Right hindlimb (tissue), 1 donor: ENCODE measurements at places on chromosomes 5 and 9.
A peak's percentile ranks its signal among the peaks of the same experiment; 100 is the strongest.

DNA sequence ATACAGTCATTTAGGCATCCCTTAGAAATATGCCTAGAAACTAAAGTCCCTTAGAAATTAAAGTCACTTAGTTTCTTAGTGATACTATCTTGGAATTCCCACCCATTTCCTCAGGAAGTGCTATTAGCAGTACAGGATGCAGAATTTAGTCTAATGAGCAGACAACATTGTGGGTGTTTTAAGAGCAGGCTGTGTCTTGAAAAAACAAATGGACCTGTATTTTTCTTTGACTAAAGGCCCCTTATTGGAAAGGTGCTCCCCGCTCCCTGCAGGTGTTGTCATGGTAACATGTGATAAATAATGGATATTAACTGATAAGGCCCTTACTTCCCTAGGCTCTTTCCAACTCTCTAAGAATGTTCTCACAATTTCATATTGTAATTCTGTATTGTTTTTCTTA lies 38.8 kb upstream of the STARD4 start:
- no peak for DNase-seq

DNA sequence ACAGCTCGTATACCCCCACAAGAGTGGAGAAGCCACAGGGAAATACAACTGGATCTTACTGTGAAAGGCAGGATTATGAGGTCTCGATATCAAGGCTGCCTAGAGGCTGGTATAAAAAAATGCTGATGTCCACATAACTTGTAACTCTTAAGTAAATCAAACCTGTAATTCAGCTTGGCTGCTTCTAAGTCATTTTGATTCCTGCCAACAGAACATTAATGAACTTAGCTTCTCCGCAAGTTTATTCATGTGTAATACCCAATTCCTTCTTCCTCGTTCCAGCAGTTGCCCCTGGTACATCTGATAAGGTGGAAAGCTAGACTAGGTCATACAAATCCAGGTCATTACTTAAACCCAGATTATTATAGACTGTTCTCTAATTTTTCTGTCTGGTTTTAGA lies 16.4 kb upstream of the SMIM15 start:
- no peak for DNase-seq

DNA sequence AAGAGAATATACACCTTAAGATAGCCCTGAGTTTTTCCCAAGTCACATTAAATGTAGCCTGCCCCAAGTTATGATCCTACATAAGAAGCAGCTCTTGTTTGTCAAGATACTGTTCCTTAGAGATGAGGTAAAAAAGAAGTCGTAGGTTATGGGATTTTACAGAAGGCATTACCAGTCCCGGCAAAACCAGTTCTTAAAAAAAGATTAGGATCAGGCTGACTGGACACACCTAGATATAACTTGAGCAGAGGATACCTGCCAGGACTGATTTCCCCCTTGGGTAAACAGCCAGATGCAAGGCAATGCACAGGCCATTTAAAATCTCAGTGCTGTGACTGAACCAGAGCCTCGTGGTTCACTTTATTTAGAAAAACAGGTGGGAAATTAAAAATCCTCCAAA lies 14.1 kb upstream of the SEMA5A start:
- no peak for DNase-seq

DNA sequence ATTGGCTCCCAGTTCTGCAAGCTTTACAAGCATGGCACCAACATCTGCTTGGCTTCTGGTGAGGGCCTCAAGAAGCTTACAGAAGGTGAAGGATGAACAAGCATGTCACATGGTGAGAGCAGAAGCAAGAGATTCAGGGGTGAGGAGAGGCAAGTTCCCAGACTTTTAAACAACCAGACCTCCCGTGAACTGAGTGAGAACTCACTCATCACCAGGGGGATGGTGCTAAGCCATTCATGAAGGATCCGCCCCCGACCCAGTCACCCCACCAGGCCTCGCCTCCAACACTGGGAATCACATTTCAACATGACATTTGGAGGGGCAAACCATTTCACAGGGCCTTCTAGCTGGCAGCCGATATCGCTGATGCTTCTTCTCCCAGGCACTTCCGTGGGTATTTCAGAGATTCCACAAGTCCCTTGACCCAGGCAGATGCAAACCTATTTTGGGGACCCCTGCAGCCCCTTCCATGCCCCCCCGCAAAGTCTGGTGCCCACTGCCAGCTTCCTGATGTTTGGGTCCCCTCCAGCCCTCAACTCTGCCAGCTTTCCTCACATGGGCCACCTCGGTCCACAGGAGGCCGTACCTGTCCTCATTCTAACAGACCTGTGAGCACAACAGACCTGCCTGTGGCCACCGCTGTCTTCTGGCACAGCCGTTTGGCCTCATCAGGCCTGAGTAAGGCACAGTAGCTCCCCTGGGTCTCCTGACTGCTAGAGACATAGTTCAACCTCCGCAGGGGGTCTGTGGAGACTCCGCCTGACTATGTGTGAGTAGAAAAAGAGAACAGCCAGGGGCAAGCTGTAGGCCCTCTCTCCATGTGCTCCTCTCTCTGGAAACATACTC lies 60.7 kb upstream of the ANGPTL2 start:
- DNase-seq = no peak

GRCh38 chr9:2418619-2419018 lies 203.0 kb upstream of the VLDLR start:
- DNase-seq = peak; percentile 57

GRCh38 chr5:81334304-81335061 lies 33.1 kb downstream of the ZCCHC9 start:
- no peak for DNase-seq

GRCh38 chr5:156411185-156411613 lies 84.2 kb downstream of the SGCD start:
- DNase-seq = peak; percentile 72

GRCh38 chr9:127557466-127557869 lies 54.6 kb upstream of the STXBP1 start:
- peak; percentile 77 for DNase-seq

- no peak for DNase-seq
Observed at GRCh38 chr5:135230251-135230925, 168.6 kb downstream of the MACROH2A1 start.

GRCh38 chr5:142576303-142576702 lies 109.6 kb downstream of the FGF1 start:
- DNase-seq = no peak
